Renal cortical epithelial cell (primary cell): ENCODE measurements at places on chromosomes 7 and 10. TPM values are rescaled to one million over a fixed set of nuclear protein-coding genes. Genes with fewer than 3 reads are reported as not detected.

The SAP25 gene
- total RNA-seq: not detected in 2 replicates

The SNCG gene
- 0.85 and 5.2 TPM in 2 replicates for total RNA-seq

The AOAH gene
- total RNA-seq: 1.2 and 1.9 TPM in 2 replicates

The GLCCI1 gene
- total RNA-seq: 2.8 and 22.3 TPM in 2 replicates

The CABCOCO1 gene
- 1.0 and 2.5 TPM in 2 replicates for total RNA-seq

The GRID1 gene
- 0.17 and 0.20 TPM in 2 replicates for total RNA-seq

The OR6V1 gene
- not detected in 2 replicates for total RNA-seq

The CTNNA3 gene
- under 0.01 TPM in 1 of 2 replicates, not detected in the other for total RNA-seq

The INA gene
- 1.8 and 5.2 TPM in 2 replicates for total RNA-seq

The HOGA1 gene
- total RNA-seq: 72.3 and 121 TPM in 2 replicates

The PDGFA gene
- 33.5 and 54.3 TPM in 2 replicates for total RNA-seq

The PRKAR1B gene
- 15.3 and 35.7 TPM in 2 replicates for total RNA-seq
